ENCODE measurements at places on chromosomes 1 and 21. TPM values are rescaled to one million over a fixed set of nuclear protein-coding genes. Genes with fewer than 3 reads are reported as not detected.

GNAT2 gene
- polyA plus RNA-seq = not detected

CYP4X1 gene
- polyA plus RNA-seq = 4.1 TPM

PDXK gene
- 24.8 TPM for polyA plus RNA-seq

MAST2 gene
- polyA plus RNA-seq = 96.2 TPM

BRDT gene
- polyA plus RNA-seq = 0.37 TPM

OLFML2B gene
- 85.0 TPM for polyA plus RNA-seq

GJA8 gene
- polyA plus RNA-seq = not detected

DCDC2B gene
- 0.67 TPM for polyA plus RNA-seq

AGBL4 gene
- 0.22 TPM for polyA plus RNA-seq

OR2T11 gene
- polyA plus RNA-seq = not detected

LCE2A gene
- polyA plus RNA-seq = not detected

CLCA1 gene
- polyA plus RNA-seq = not detected

NTNG1 gene
- 9.7 TPM for polyA plus RNA-seq

RASAL2 gene
- polyA plus RNA-seq = 16.0 TPM

ZZZ3 gene
- polyA plus RNA-seq = 32.5 TPM

FGR gene
- 2.4 TPM for polyA plus RNA-seq

STUM gene
- 20.5 TPM for polyA plus RNA-seq

DONSON gene
- 19.2 TPM for polyA plus RNA-seq

PHLDA3 gene
- polyA plus RNA-seq = 23.5 TPM

TOMM20 gene
- polyA plus RNA-seq = 155 TPM

LCE1D gene
- polyA plus RNA-seq = not detected

SH2D2A gene
- polyA plus RNA-seq = 0.49 TPM

NLRP3 gene
- polyA plus RNA-seq = 1.8 TPM
